ENCODE measurements at places on chromosomes 1 and 21. TPM values are rescaled to one million over a fixed set of nuclear protein-coding genes. Genes with fewer than 3 reads are reported as not detected.

DNA sequence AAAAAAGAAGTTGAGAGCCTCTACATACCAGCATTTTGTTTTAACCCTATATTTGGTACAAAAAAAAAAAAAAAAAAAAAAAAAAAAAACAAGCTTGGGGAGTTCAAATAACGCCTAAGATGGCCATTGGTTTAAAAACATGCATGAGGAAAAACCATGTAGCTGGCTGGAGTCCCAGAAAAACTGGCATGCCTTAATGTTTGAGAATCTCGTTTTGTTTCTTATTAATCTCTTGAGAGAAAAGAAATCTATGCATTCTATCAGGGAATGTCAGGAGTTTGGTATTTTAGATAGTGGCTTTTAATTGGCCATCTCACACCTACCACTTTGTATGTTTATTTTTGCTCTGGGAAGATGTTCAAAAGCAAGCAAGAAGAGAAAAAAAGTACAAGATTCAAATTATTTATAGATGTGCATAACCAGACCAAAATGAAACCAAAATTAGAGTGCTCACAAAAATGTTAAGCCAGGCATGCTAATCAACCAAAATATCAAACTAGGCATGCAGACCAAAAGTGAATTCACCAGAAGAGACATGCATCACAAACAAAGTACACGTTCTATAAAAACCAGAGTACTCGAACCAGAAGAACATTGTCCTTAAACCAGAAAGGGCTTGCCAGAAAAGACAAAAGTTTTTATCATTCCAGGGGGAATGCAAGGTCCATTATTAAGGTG lies 156.6 kb downstream of the AK5 start:
- DNase-seq = no peak

- DNase-seq = no peak
Observed at GRCh38 chr1:201230676-201231075, 40.1 kb downstream of the IGFN1 start.

GRCh38 chr1:108882837-108883236 lies 6.1 kb downstream of the GPSM2 start:
- no peak for DNase-seq

DNA sequence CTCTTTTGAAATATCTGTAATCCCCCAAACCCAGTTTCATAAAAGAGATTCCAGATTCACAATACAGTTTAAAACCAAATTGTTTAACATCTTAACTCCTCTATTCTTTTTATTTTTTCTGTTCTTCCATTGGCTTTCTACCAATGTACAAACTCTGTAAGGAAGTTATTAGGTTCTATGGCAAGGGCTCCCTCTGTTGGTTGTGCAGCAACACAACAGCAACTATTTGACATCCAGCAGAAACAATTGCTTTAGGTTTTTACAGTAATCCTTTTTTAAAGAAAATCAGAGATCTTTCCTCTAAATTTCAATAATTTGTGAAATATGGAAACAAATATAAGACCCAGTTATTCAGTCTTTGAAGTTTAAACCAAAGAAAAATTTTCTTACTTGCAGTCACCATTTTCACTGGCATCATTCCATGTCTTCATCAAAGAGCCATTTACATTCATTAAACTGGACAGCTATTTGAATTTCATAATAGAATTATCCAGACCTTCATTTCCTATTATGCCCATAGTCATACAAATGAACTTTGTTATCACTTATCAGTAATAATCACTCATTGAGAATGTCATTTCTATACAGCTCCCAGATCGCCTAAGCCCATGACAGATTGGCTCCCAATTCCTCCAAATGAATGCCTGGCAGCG lies 46.5 kb upstream of the RNF11 start:
- peak; percentile 82 for DNase-seq

- peak; percentile 25 for DNase-seq
Observed at GRCh38 chr1:50929376-50929958, 30.6 kb downstream of the FAF1 start.

GRCh38 chr1:17201201-17202021 lies 3.5 kb upstream of the PADI1 start:
- no peak for DNase-seq

GRCh38 chr21:36297938-36298572 lies 21.9 kb upstream of the MORC3 start:
- peak; percentile 67 for DNase-seq

HES5 gene
- not detected for total RNA-seq

All from hepatocyte (in vitro differentiated cells).